ENCODE measurements at places on chromosomes 16 and 17.

DNA sequence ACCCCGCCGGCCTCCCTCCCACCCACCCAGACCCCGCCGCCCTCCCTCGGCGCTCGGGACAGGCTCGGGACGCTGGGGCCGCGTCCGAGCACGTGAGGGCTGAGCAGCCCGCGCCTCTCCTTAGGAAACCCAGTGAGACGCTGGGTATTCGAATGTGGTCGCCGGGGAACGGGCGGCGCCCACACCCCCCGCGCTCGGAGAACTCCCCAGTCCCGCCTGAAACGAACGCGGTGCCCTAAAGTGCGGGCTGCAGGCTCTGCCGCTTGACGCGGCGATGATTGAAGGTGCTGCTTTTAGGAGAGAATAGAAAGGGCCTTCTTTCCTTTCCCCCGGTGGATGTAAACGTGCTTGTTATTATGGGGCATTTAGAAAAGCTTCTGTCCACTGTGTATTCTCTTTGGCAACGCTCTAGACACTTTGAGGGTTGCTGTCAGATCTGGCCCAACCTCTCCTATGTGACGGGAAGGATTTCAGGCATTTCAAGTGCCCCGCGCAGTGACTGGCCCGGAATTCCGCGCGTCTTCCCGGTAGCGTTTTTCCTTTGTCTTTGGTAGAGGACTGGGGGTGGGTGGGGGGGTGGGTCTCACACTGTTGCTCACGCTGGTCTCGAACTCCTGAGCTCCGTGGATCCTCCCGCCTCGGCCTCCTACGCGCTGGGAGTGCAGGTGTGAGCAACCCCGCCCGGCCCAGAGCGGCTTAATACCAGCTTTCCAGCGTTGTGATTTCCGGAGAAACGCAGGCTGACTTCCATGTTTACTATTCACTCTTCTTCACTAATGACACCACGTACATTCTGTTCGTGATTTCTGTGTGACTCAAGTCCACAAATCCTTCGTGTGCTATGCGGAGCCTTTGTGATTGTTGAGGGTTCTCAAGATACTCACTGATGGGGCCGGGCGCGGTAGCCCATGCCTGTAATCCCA, 21.8 kb upstream of the FOXK2 start:
- DNase-seq, result no peak

- no peak for DNase-seq
Measured at GRCh38 chr16:28482026-28482425, 9.8 kb downstream of the CLN3 start.

DNA sequence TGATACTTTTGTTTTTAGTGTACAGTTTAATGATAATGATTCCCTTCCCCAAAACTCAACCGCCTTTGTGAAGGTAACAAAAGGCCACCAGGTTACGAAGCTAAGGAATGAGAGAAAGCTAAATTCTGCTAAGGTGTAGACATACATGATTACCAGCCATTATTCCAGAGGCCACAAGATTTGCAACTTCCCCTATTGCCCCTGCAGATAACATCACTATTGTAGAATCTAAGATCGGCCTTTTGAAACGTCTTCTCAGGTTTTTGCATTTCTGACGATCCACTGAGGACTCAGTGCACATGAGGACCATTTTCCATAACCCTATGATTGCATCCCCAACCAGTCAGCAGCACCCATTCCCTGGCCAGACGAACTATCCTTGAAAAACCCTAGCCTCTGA, 33.9 kb upstream of the SNN start:
- DNase-seq, result no peak

GRCh38 chr17:13323990-13324389, 277.7 kb downstream of the HS3ST3A1 start:
- DNase-seq, result no peak

DNA sequence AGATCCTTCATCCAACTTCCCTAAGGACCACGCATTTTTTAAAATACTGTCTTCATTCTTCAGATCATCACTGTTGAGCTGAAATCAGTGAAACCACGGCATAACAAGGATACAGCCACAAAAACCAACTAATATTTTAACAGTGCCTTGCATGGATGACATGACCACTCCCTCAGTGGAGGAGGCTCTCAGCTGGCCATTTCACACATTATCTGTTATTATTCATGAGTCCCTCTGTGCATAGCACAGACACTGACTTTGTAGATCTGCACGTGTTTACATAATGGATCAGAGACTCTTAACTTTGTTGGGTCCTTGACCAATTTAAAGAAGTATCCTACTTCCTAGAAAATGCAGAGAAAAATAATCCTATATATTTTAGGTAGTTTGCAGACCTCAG, 104.8 kb upstream of the NUDT7 start:
- no peak for DNase-seq

GRCh38 chr17:56373981-56374833, 219.3 kb upstream of the NOG start:
- DNase-seq, result no peak

DNA sequence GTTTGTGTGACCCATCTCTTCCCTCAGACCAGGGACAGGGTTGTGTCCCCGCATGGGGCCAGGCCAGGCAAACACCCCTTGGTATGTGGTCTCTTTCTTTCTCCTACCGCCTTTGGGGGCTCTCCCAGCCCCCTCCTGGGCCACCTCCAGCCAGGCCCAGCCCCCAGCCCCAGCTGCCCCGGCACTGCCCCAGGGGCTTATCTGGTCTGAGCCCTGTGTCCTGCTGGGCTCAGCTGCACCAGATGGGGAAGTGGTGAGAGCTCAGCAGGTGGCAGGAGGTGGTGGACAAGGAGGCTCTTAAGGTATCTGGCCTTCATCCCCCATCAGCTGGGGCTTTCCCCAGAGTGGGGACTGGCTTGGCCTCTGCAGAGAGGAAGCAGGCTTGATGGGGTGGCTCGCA, 8.7 kb downstream of the ADAM11 start:
- DNase-seq, result no peak

GRCh38 chr17:69961501-69962145, 113.4 kb upstream of the KCNJ16 start:
- DNase-seq, result no peak

DNA sequence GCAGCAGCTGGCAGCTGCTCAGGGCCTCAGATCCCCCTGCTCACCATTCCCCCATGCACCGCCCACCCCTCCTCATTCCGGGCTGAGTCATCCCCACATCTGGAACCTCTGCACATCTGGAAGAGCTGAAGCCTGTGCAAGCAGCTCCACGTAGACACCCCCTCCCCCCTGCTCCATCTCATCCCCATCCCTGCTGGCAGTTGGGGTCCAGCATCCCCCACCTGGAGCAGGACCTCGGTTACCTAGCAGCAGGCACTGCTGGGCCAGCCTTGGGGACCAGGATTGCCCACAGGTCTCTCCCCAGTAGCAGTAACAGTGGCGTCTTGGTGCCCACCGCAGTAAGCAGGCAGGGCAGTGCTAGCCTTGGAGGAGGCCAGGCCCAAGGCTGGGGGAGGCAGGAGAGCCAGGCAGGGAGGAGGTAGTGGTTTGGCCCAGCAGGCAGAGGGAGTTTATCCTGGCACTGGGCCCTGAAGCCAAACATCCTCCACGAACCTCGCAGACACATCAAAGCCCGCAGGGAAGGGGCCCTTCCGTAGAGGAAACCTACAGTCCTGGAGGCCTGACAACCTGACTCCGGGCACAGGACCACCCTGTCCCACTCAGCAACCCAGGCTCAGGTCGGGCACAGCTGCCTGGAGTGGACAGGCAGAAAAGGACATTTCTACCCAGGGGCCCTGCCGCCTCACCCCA, 7.7 kb upstream of the TMEM92 start:
- no peak for DNase-seq

GRCh38 chr16:49688036-49688697, 167.7 kb downstream of the ZNF423 start:
- DNase-seq, result no peak

GRCh38 chr17:67324330-67324729, 42.0 kb downstream of the PSMD12 start:
- no peak for DNase-seq

DNA sequence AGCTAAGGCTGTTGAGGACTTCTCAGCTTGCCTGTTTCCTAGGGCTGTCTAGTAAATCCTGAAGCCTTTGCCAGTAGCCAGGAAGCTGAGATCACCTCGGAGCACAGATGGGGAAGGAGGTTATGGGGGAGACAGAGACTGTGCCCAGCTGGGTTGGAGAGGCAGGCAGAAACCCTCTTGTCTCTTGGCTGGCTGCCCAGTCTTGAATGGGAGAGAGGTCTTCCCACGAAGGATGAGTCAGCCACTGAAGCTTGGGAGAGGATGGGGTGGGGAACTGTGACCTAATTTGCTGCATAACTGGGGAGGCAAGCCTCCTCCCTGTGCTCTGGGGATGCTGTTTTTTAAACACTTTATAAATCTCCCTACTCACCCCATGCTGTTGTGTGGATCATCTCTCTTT, 69.8 kb downstream of the SHISA9 start:
- no peak for DNase-seq

DNA sequence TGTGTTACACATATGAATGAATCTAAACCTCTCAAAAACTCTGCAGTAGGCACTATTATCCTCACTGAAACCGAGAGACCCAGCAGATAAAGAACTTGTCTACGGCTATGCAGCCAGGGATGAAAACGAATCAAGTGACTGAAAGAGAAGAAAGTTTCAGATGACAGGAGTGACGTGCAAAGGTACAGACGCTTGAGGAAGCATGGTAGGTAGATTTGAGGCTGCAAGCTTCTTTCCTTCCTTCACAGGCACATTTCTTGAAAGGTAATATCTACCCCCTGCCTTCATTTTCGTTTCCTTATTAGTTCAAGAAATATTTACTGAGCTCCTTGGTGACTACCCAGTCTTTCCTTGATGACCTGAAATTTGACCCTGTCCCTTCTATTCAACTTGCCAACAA, 211.5 kb upstream of the AXIN2 start:
- no peak for DNase-seq

GRCh38 chr16:70250748-70251628, 752 bp downstream of the EXOSC6 start:
- no peak for DNase-seq

DNA sequence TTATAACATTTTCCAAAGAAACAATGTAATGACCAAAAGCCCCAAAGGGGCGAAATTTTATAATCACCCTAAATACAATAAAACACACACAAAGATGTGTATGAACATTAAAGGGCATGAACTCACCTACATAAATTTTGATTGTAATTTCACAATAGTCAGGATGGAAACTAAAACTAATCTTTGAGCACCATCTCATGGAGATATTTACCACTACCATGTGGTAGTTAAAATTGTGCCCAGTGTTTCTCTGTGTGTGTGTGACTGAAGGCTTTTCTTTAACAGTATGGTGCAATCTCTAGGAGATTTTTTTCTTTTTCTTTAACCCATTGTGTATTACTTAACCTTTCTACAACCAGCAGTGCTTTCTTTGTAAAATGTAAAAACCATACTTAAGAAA, 19.7 kb upstream of the MEIOC start:
- DNase-seq, result no peak

- DNase-seq, result no peak
Measured at GRCh38 chr16:88472069-88472468, 19.0 kb downstream of the ZFPM1 start.

- DNase-seq, result no peak
Measured at GRCh38 chr17:1005361-1005946, 8.5 kb downstream of the TIMM22 start.

DNA sequence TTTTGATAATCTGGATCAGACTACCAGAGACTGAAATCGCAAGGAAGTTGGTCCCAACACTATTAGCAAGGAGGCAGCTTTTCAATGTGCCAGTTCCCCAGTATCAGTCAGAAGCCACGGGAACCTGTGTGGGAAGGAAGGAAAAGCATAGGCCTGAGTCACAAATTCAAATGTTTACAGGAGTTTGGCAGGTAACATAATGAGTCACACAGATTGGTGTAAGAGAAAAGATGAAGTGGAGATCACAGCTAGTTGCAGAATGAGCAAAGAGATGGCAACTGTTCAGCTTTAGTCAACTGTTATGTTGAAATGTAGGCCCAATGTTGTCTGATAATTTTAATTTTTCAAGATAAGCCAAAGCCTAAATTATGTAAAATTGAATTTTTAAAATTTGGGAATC, 28.1 kb upstream of the ITGA2B start:
- no peak for DNase-seq

GRCh38 chr17:31696703-31697325, 162.2 kb downstream of the COPRS start:
- no peak for DNase-seq

DNA sequence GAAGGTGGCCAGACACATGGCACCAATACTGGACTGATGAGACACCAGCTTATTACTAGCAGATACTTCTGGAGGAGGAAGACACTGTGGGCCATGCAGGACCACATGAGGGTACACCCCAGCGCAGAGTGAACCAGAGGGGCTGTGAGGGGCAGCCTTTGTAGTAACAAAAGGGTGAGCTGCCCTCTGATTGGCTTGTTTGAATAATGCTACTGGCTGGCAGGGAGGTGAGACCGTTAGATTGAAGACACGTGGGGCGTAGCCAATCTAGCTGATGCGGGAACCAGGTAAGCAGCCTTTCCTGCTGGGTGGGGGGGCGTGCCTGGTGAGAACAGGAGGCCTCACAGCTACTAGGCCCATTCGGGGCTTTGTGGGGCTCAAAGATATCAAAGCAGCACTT, 102.8 kb upstream of the SEC14L1 start:
- no peak for DNase-seq

GRCh38 chr16:55447231-55447630, 31.8 kb upstream of the MMP2 start:
- DNase-seq, result no peak

DNA sequence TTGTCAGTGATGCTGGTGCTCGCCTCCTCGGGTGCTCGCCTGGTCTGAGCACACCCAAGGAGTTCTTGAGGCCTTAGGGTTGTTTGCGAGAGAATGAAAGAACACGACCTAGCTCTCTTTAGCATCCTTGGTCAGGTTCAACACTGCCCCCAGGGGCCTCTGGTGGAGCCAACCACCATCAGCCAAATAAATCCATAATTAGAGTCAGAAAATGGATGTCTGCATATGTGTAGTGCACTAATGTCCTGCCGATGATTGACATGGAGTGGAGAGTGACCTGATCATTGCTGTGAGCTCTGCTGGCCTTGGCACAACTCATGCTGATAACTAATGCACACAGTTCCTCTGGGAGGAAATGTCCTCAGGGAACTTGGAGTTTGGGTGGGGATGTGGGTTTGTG, 8.2 kb upstream of the STH start:
- DNase-seq, result no peak

DNA sequence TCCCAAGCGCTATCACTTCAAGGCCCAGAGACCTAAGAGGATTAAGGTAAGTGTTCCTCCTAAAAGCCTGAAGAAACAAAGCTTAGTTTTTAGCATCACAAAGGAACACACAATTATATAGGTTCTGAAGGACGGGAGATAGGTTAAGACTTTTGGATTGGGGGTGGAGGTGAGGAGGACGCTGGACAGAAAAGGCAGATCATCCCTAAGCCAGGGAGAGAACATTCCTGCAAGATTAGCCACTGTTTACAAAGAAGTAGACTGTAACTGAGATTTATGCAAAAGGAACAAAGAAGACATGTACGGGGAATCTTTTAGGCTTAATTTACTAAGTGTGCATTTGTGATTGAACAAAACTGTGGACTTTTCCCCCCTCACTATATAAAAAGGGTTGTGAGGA, 184.1 kb upstream of the IRX5 start:
- no peak for DNase-seq

All from activated CD8-positive, alpha-beta memory T cell treated with anti-CD3 and anti-CD28 coated beads for 1 hour (primary cell).